ENCODE measurements at places on chromosomes 2 and 18.

GRCh38 chr2:160427629-160428404 is 65.8 kb downstream of the RBMS1 start:
- peak; percentile 93 for DNase-seq

- peak; percentile 66 for DNase-seq
Observed at GRCh38 chr2:100197631-100198153, 55.3 kb upstream of the AFF3 start.

GRCh38 chr2:190655113-190655512 is 6.2 kb downstream of the NAB1 start:
- DNase-seq = no peak

- DNase-seq = no peak
Observed at GRCh38 chr2:195711478-195711877, 54.5 kb downstream of the SLC39A10 start.

GRCh38 chr18:74507927-74508326 is 11.8 kb downstream of the CNDP2 start:
- no peak for DNase-seq

DNA sequence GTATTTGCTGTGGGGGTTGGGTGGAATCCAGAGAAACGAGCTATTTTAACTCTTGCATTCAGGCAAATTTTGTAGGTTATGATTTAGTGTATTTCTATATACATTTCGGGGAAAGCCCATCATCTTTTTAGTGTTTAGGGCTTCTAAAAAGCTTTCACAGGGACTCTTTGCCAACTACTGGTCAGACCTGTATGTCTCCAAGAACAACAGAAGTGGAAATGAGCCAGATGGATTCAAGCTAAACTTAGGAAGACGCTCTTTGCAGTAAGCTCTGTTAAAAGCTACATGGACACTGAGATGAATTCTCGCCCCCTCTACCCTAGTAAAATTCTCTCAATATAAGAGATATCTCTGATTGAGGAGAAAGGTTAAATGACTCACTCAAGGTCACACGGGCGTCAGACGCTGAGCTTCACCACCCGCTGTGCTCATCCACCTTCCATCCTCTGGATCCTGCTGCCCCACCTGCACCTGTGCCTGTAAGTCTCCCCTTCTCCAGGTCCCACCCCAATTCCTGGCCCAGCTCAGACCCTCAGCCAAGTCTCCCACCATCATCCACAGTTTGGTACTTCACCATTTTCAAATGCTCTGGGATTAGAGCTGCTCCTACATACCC is 85.6 kb downstream of the MARCHF4 start:
- peak; percentile 14 for DNase-seq

DNA sequence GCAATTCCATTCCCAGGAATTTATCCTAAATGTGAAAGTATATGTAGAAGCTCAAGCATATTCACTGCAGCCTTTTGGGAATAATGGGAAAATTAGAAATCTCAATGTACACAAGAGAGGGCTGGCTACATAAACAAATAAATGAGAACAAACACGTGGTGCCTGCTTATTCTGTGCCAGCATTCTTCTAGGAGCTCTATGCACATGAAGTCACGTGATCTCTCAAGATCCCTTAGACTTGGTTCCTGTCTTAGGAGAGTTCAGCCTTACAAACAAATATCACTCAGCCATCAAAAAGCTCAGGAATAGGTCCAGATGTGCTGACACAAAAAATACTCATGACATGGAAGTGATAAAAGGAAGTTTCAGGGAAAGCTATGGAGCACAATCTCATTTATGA is 92.9 kb upstream of the SP3 start:
- DNase-seq = peak; percentile 31

- peak; percentile 37 for DNase-seq
Observed at GRCh38 chr2:98280376-98281102, 65.7 kb upstream of the CNGA3 start.

DNA sequence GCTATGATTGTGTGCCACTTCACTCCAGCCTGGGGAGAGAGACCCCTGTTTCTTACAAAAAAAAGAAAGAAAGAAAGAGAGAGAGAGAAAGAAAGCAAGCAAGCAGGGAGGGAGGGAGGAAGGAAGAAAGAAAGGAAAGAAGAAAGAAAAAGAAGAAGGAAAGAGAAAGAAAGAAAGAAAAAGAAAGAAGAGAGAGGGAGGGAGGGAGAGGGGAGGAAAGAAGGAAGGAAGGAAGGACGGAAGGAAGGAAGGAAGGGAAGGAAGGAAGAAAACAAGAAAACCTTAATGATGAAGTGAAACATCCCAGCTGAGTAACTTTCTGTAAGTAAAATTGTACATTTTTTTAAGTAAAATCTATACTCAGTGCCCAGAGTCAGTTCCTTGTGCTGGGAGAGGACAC is 75.5 kb upstream of the GLS start:
- no peak for DNase-seq

DNA sequence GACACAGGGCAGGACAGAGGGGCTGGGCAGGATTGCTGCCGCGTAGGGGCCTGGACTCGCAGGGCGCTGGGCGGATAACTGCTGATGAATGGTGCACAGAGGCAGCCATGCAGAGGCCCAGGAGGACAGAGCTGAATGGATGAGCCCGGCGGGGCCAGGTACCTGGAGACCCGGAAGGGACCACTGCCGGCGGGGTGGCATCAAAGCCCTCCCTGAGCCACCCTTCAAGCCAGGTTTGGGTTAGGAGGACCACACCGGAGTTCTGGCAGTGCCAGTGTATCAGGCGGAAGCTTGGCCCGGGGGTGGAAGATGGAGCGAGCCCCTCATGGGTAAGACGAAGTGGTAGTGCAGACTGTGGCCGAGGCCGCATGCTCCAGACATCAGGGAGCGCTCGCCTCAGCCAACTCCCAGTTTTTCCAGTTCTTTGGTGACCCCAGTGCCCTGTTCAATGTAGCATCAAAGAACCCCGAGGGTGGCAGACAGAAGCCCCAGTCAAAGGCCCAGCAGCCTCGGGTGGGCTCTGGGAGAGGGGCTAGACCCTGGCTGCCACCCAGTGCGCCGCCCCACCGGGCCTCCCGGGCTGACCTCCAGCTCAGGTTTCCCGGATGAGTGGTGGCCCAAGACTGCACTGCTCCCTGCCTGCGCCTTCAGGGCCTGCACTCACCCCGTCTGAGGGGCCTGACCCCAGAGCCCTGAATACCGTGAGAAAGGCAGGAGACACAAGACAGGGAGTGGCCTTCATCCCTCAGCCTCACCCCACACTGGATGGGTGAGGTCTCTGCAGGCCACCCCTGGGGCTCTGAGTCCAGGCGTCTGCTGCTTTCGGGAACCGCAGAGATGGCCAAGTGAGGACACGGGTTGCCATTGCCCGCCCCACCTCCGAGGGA is 50.9 kb downstream of the ACAA2 start:
- DNase-seq = no peak

- no peak for DNase-seq
Observed at GRCh38 chr18:48718251-48718959, 179.6 kb downstream of the CTIF start.

DNA sequence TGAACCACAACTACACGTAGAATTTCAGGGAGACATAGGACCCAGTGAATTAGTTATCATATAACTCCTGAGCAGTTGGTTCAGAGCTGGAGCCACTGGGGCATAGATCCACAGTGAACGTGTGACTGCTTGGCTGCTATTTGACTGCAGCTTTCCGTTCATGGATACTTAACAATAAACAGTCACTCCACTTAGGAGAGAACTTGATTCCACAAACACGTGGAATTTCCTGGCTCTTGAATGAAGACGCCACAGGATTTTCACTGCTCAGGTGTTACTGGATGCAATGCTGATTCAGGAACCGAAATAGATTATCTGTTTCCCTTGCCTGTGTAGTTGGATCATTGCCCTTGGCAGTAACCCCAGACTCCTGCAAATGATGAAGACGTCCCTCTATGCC is 679.1 kb upstream of the ZEB2 start:
- no peak for DNase-seq

DNA sequence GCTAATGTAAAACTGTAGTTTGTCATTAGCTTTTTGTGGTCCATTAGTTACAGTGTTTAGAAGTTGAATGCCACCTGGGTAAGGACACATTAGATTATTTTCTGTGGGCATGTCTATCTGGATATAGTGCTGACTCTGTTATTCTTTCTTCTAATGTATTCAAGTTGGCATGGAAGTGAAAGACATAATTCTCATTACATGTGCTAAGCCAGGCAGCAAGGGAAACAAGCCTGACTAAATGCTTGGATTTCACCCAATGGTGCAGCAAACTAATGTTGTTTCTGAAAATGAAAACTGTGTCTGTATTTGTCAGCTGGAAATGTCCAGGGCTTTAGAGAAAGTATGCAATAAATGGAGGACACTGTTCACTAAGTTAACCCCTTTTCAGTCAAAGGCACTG is 100.7 kb downstream of the NUP35 start:
- no peak for DNase-seq

GRCh38 chr2:206095536-206096332 is 9.8 kb upstream of the INO80D start:
- no peak for DNase-seq

DNA sequence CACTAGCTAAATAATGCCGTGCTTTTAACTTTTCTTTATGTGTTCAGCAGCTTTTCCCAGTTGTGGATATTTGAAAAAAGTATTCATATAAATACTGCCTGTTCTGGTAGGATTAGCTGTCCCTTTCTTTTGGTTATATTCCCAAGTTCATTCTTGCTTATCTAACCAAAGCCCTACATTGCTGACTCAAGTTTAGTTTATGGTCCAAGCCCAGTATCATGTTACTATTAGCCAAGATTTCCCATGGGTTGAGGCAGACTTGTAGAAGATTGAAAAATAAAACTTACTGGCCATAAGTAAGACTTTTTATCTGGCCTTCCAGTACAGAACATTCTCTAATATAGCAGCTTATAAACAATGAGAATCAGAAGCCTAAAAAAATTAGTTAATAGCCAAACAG is 49.7 kb upstream of the NFE2L2 start:
- DNase-seq = peak; percentile 97

DNA sequence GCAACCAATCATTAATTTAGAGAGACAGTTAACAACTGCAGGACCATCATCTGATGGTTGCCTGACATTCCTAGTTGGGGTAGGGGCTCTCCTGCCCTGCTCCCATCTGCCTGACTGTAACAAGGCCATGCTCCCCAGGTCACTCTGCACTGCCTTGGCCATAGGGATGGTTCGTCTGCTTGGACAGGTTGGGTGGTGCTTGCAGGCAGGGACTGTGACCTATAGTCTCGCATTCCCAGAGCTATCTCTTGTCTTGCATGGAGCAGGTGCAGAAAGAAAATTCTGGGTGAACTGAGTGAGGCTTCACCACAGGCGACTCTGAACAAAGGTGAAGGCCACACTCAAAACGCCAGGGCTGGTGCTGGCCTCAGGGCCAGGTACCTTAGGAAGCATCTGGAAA is 64.7 kb downstream of the EMILIN2 start:
- no peak for DNase-seq

- no peak for DNase-seq
Observed at GRCh38 chr2:7829241-7829640, 852.6 kb upstream of the ID2 start.

DNA sequence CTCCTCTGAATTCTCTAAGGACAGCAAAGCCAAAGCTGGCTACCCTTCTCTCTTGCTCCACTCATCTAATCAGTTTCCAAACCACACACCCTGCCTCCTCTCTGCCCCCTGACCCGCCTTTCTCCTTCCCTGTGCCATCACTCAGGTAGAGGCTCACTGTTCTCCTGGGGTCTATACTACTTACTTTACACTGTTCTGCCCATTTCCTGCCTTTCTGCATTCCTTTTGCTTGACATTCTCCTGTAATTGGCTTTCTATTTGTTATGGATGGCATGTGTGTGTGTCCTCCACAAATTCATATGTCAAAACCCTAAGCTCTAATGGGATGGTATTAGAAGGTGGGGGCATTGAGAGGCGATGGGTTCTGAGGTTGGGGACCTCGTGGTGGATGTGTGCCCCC is 675.2 kb upstream of the ID2 start:
- no peak for DNase-seq

DNA sequence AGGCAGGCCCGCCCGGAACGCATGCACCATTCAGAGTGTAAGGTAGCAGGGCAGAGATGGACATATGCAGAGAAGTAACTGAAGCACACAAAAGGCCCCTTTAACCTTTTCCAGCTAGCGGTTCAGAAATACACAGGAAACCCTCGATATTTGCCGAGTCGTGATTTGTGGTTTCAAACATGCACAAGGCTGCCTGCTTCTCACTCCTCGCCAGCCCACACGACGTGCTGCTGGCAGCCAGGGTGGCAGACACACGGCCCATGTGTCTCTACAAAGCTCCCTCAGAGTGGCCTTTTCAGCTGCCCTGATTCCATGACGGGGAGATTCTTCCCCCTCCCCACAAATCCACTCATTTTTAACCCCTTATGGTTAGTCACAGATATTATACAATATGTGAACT is 23.6 kb downstream of the ZBTB7C start:
- DNase-seq = no peak

- DNase-seq = no peak
Observed at GRCh38 chr2:55078956-55079355, 28.7 kb upstream of the RTN4 start.

DNA sequence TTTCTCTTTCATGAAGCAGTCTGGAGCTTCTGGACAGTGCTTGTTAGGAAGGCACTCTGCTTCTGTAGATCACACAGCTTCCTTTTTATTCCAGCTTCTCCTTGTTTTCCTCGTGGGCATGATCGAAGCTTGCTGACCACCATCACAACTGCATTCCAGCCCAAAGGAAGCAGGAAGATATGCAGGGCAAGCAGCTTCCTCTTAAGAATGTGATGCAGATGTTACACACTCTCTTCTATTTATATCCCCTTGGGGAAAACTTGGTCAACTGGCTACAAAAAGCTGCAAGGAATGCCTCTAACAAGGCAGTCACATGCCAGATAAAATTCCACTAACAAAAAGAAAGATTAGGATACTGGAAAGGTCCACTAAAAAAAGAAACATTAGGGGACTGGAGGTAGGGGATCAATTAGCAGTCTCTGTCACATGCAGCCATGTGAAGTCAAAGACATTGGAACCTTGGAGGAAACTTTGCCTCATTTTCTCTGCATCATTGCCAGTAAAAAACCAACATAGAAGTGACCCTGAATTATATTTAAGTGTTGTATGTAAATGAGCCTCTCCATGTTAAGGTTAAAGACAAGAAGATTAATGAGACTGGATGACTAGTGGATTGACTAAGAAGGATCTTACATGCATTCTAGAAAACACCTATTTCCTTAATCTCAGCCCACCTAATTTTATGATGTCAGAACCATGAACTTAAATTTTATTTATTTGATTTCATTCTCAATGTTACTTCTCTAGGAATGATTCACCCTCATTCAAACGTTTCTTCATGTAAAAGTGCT is 98.3 kb downstream of the NAB1 start:
- DNase-seq = peak; percentile 42

GRCh38 chr2:26074676-26075075 is 40.8 kb downstream of the RAB10 start:
- no peak for DNase-seq

DNA sequence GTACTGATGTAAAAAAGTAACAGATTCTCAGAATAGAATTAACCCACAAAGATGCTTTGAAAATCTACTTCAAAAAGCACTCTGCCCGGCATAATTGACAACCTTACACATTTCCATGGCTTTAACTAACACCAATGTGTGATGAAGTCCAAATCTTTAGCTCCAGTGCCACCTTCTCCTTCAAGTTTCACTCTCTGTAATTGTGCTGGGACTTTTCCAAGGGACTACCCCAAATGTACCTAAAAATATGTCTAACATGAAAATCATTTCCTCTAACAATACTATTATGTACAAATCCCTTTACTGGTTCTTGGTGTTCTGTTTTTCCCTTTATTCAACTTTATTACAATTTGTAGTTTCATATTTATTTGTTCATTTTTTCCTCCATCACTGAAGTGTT is 20.6 kb upstream of the UBE2E3 start:
- no peak for DNase-seq
